Activated naive CD4-positive, alpha-beta T cell treated with anti-CD3 and anti-CD28 coated beads, Interleukin-2, amount 10 ng/mL, durations not matched to agents 5 hours and 36 hours (primary cell): ENCODE measurements at places on chromosomes 5 and 9. TPM values are rescaled to one million over a fixed set of nuclear protein-coding genes. Genes with fewer than 3 reads are reported as not detected.

The POLR3G gene
- 1.7 TPM for total RNA-seq

The SPAG8 gene
- 1.8 TPM for total RNA-seq

The FOXD4L6 gene
- total RNA-seq = 0.10 TPM

The EDIL3 gene
- not detected for total RNA-seq

The TRUB2 gene
- total RNA-seq = 21.5 TPM

The EGFLAM gene
- not detected for total RNA-seq

The LHFPL2 gene
- total RNA-seq = 0.23 TPM
